Fibroblast of gingiva (primary cell): ENCODE measurements at places on chromosomes 7 and 10.

- DNase-seq = peak; percentile 18
These were observed 2.0 kb downstream of the CYP26C1 start for GRCh38 chr10:93062514-93063143.

- DNase-seq = no peak
These were observed 91.0 kb downstream of the MICALL2 start for GRCh38 chr7:1368184-1368681.

DNA sequence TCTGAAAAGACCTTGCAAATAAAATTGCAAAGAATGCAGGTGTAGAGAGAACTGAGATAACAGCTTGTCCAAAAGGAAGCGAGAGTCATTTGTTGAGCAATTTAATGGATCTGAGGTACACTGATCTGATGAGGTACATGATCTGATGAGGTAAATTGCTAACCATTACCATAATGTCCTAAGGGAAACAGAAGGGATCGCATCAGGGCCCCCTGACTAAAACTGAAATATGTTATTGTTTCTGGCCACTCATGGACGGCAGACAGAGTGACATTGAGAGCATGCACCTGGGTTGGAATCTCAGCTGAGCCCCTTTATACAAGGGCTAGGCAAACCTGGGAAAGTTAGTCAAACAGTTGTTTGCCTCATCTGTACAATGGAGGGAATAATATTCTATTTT, 15.8 kb upstream of the PAPSS2 start:
- no peak for DNase-seq

DNA sequence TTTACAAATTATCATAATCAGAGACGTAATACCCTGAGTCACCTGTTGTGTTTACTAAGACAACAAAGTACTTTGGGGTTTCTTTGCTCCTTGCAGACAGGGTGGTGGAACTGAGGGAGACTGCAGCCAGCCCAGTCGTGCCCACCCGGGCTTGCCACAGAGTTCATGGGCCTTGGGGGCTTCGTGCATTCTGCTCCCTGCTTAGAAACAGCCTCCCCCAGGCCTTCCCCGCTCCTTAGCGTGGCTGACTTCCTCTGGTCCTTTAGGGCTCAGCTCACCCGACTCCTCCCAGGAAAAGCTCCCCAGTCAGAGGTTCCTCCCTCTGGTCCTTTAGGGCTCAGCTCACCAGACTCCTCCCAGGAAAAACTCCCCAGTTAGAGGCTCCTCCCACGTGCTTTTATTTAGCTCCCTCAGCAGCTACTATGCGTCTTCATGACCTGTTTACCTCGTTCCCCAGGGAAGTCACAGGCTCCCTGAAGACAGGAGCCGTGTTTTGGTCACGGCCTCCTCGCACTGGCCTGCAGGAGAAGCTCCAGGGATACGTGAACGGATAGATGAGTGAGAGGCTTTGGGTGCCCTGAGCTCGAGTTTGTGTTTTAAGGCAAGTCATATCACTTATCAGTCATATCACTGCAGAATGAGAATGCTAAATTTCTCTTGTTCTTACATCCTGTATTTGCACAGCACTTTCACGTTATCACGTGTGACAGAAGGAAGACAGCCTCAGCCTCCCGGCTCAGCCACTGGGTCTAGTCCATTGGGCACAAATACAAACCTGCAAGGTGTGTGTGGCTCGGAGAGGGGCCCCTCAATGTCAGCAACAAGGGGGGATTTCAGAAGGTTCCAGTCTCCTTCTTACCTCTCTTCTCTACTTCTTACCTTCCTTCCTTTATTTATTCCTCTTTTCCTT, 52.7 kb upstream of the VIPR2 start:
- DNase-seq = no peak

DNA sequence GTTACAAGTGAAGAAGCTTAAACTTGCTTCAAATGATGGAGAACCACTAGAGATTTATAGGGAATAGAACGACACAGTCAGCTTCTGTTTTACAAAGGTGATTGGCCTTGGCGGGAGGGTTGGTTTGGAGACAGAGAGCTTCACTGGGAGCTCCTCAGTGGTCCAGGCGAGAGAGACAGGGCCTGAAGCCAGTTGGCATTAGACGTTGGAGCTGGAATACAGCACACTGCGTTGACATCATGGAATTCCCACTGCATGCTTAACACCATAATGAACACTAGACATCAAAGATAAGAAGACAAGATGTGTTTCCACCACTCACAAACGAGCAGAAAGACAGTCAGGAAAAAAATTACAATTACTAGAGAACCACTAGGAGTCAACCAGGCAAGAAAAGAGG, 67.8 kb downstream of the TBXAS1 start:
- DNase-seq = no peak

DNA sequence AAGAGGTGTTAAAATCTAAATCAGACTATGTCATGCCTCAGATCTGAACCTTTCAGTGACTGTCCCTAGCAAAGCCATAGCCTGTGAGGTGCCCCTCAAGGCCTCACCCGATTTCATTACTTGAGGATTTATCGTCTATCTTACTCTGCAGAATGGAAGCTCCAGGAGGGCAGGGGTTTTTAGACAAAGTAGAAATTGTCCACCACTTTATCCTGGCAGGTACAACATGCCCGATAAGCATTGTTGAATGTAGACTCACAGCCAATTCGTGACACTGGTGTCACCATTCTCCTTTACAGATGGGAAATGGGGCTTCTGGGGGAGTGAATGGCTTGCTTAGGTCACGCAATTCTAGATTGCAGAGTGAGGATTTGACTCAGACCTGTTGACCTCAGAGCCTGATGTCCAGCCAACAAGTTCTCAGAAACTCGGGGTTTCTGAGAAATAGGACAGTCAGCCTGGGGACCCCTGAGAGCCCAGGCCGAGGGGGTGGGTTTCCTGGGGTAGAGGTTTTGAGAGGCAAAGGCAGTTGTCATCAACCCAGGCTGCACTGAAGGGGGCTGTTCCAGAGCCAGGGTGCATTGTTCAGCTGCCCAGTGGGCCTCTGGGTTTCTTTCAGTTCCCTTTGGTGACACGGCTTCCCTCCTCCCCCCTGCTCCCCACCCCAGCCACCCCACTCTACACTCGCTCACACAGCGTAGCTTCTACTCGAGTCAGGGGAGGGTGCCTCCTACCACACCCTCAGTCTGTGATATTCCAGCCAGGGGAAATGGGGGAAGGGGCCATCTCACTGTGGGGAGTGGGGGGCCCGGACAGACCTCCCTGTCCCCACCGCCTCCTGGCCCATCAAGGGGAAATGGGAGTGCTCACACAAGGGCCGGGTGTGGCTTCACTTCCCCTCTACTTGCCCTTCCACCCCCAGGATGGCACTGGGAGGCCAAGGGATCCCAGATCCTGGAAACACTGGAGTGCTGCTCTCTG, 3.1 kb upstream of the IRF5 start:
- no peak for DNase-seq

DNA sequence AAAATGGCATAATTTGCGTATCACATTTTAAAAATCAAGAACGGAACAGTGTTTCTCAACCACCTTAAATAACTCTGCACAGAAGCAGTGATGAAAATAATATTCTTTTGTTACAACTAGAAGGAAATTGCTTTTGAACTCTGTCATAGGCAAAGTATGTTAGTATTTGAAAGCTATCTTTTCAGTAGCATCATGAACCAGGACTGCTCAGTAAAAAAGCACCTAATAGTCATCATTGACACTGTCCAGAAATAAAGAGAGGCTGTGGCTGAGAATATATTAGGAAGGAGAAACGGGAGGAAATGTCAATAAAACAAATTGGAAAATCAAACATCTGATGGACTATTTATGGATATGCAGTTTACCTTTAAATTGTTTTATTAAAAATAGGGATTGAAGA, 237.2 kb upstream of the AKR1E2 start:
- DNase-seq = no peak

- DNase-seq = peak; percentile 39
These were observed 15.5 kb downstream of the STX1A start for GRCh38 chr7:73703757-73704639.

GRCh38 chr7:86775203-86775602, 131.5 kb downstream of the GRM3 start:
- no peak for DNase-seq

GRCh38 chr7:41955893-41956675, 253.2 kb upstream of the INHBA start:
- DNase-seq = peak; percentile 99

DNA sequence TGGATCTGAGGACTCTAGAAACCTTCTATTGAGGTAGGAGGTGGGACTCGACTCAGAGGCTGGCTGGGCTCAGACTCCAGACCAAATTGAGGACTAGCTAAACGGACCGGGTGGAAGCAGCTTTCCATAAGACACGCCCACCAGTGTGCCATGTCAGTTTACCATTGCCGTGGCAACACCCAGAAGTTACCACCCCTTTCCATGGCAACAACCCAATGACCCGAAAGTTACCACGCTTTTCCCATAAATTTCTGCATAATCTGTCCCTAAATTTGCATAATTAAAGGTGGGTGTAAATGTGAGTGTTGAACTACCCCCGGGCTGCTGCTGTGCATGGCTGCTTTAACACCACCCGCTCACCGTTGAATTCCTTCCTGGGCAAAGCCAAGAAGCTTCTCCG, 58.9 kb downstream of the MICALL2 start:
- no peak for DNase-seq

DNA sequence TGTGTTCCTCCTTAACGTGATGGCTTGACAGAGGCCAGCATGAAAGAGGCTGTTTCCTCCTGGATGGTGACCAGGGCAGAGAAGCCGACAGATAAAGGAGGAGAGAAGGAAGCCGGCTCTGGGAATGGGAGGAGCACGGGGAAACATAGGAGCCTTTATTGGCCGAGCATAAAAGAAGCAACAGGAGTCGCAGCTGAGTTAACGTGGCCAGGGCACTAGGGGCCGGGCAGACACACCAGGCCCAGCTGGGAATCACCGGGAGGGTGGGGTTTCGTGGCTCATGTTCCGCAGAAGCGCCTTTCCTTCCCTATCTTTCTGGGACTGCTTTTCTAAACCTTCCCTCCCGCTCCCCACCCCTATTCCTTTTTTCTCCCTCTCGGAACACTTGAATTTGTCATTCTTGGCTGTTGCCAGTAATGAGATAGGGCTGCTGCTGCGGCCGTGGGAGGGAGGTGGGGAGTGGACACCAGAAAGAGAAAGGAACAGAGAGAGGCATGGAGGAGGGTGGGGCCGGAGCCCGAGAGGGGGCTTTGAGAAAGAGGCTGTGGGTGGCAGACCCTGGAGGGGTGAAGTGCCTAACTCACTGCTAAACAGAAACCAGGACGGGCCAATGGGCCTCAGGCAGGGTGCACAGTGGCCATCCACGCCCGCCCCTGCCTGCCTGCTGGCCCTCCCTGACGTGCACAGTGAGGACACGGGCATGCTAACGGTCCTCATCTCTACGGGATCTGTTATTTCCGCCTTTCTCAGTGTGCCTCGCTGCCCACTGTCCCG, 65.2 kb downstream of the COL13A1 start:
- peak; percentile 84 for DNase-seq

DNA sequence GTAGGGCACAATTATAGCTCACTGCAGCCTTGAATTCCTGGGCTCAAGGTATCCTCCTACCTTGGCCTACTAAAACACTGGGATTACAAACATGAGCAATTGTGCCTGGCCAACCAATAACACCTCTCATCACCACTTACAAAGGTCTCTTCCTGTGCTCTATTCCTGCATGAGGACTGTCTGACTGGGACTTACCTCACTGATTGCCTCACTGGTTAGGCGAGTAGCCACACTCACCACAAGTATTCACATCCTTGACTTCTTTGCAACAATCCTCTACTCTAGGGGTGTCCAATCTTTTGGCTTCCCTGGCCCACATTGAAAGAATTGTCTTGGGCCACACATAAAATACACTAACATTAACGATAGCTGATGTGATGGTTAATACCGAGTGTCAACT, 22.6 kb upstream of the PDIA4 start:
- DNase-seq = no peak

- DNase-seq = peak; percentile 87
These were observed 81.1 kb downstream of the ZMIZ1 start for GRCh38 chr10:79149662-79150443.

DNA sequence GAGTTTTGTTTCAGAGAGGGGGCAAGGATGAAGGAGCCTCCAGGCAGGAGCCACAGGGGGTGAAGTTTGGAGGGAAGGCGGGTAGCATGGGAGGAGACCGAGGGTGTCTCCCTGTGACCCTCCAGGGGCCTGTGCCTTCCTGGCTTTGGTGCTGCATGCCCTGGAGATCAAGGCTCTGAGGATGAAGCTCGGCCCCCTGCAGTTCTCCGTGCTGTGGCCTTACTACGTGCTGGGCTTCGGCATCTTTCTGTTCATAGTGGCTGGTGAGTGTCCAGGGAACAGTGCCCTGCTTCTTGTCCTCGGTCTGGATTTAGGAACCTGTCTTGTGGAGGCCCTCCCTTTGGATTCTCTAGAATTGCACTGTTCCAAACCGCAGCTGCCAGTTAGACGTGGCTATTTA, 9.2 kb upstream of the ZSCAN25 start:
- DNase-seq = no peak

GRCh38 chr7:149816794-149817193, 21.4 kb upstream of the ZNF862 start:
- no peak for DNase-seq

DNA sequence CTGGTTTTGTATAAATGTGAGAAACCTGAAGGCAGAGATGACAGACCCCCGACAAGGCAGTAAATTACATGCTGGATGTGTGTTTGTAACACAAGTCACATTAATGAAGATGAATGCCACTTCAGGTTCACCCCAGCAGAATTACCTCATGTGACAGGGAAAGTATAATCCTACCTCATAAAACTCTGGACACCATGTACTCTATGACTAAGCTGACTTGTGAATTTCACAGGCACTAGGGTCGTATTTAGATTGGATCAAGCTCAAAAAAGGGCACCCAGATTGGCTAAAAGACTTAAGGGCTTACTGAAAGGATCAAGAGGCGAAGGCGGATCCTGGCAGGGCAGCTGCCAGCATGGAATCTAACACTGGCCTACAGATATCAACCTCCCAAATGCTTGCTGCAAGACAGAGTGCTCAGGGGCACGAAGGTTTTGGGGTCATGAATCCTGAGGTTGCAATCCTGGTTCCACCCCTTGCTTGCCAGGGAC, 161.4 kb downstream of the PIP4K2A start:
- peak; percentile 63 for DNase-seq

DNA sequence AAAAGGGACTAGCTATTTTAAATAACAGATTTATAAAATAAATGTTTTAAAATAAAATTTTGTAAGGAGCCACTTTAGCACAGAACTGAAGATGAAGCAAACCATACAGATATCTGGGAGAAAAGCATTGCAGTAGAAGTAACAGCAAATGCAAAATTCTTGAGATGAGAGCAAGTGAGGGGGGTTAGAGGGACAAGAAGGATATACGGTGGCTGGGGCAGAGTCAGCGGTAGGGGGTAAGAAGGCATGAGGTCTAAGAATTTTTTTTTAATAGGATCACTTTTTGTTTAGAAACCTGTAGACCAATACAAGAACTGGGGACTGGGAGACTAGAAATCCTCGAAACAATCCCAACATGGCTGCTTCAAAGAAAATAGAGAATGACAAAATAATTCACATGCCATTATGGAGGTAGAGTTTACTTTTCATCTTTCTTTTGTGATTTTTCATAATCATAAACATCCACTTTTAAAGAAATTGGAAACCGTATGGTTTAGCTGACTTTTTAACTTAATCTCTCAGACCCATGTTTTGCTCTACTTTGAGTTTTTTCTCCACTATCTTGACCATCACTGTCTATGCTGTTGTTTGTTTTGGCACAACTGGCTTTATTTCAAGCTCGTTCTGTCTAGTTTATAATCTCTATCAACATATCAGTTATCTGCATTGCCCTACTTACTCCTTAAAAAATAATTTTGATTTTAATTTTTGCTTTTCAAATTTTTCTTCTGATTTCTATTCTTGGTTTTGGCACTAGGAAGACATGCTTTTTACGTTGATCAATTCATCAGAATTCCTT, 73.5 kb downstream of the KMT2C start:
- no peak for DNase-seq

- no peak for DNase-seq
These were observed 155.5 kb downstream of the ZNF248 start for GRCh38 chr10:37701781-37702493.
